ENCODE measurements at places on chromosomes 2 and 18.

DNA sequence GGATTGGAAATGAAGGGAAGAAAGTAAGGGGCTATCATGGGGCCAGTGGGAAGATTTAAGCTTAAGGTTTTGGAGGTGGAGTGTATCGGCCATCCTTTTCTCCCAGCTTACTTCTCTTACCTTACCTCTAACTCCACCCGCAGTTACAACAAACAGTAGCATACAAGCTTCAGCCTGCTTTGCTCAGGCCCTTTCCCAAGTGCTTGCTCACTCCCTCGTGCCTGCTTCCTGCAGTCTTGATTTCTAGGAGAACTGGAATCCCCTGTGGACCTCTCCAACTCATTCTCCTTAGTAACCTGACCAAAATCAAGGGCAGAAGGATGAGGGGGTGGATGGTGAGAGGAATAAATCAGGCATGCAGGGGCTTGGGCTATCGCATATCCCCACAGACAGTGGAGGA, 5.8 kb upstream of the LYG2 start:
- DNase-seq = no peak

- DNase-seq = no peak
These were observed 69.7 kb downstream of the DCC start for GRCh38 chr18:52409727-52410126.

DNA sequence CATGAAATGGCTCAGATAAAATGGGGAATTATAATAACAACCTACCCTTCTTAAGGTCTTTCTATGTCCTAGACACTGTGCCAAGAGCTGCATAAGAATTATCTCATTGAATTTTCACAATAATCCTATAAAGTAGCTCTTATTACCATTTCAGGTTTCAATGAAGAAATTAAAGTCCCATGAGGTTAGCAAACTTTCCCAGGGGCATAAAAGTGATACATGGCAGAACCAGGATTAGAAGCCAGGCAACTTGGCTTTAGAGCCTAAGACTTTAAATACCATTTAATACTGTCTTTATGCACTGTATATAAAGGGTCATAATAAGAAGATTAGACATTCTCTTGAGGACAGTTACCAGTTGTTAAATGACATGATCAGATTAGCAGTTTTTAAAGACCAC, 130.1 kb downstream of the GCA start:
- DNase-seq = no peak

DNA sequence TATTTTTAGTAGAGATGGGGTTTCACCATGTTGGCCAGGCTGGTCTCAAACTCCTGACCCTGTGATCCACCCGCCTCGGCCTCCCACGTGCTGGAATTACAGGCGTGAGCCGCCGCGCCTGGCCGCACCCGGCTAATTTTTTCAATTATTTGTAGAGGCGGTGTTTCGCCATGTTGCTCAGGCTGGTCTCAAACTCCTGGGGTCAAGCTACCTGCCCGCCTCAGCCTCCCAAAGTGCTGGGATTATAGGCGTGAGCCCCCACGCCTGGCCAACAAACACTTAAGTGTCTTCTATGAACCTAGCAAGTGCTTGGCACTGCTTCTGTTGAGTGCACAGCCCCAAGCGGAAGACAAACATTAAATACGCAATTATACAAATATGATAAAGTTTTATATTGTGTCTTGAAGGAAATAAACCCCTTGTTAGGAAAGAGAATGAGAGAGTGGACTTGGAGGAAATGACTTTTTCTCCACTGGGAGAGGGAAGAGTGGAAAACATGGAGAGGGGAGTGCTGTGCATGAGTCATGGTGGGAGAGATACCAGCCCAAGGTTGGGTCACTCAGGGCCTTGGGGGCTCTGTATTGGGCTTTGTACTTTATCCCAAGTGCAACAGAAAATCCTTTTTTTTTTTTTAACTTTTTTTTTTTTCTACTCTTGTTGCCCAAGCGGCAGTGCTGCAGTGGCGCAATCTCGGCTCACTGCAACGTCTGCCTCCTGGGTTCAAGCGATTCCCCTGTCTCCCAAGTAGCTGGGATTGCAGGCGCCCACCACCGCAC, 41.4 kb upstream of the ACTR2 start:
- no peak for DNase-seq

DNA sequence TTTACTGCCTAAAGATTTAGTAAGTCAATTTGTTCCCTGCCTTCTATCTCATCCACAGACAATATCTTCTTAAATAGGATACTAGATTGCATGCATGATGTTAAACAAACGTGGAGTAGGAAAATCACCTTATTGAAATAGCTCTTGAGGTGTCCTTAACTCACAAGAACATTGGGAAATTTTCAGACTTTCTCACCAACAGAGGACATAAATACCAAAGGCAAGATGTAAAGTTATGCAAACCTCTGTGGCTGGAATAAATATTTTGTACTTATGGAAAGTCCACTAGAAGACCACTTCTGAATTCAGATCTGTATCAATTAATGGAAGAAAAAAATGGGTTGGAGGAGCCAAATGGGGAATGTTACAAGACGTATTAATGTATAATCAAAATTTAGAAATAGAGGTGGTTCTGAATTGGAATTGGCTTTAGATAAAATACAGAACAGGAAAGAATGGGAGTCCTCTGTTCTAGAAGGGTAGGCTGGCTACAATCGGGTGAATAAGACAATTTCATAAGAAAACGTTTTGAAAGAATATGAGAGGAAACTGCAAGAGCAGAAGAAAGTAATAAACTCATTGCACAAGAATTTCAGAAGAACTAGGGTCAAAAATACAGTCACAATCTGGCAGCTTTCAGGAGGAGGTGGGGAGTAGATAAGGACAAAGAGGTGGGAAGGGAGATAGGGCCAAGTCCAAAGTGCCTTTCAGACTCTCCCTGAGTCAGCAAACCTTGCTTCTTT, 69.3 kb upstream of the FN1 start:
- no peak for DNase-seq

- DNase-seq = no peak
These were observed 863.2 kb downstream of the SUCLG1 start for GRCh38 chr2:83595926-83596325.

DNA sequence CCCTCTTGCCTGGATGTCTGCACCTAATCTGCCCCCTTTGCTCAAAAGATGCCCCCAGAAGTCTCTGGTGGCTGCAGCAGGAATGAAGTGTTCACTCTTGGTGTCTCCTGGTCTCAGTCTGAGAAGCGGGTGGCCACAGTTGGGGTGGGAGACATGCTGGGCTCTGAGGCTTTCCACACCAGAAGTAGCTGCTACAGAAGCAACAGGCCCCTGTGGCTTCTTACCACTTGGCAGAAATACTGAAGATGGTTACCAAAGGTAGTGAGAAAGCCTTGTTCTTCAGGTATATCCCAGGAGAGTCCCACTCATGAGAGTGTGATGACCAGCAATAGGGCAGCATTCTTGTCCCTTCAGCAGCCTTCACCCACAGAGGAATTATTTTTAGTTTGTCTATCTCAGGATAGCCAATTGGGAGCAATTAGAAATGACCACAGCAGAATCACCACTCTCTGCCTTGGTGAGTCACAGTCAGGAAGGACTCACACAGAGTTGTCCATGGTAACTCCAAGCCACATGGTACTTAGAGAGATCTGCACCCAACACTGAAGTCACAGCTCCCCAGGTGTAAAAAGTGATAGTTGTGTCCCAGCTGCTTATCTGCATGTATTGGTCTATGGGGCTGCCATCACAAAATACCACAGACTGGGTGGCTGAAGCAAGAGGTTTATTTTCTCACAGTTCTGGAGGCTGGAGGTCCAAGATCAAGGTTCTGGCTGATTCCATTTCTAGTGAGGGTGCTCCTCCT, 169.8 kb upstream of the ID2 start:
- DNase-seq = no peak

DNA sequence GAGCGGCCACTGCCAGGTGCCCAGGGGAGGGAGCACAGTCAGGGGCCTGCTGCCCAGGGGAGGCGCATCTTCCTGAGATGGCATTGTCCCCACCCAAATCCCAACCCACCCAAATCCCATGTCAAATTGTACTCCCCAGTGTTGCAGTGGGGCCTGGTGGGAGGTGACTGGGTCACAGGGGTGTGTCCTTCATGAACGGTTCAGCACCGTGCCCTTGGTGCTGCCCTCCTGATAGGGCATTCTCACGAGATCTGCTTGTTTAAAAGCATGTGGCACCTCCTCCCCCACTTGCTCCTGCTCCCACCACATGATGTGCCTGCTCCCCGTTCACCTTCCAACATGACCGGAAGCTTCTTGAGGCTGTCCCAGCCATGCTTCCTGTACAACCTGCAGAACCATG, 27.6 kb downstream of the ANKMY1 start:
- no peak for DNase-seq

GRCh38 chr2:74858281-74858680, 24.4 kb downstream of the HK2 start:
- DNase-seq = no peak

GRCh38 chr2:37973615-37974353, 48.7 kb downstream of the RMDN2 start:
- DNase-seq = no peak

DNA sequence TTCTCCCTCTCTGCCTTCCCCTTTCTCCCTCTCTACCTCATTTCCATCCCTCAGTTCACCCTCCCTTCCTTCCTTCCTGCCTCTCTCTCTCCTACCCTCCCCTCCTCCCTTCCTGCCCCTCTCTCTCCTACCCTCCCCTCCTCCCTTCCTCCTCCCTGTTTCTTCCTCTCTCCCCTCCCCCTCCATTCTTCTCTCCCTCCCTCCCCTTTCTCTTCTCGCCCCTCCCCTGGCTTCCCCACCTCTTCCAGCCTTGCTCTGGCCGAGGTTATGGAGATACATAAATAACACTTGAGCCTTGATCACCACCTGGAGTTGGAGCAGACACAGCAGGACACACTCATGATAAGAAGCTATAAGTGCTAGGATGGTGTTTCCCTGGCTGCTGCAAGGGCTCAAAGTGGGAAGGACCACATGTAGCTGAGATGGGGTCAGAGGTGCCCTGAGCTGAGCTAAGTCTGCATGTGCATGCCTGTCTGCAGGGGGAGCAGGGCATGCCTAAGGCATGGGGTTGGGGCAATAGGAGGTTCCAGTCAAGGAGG, 326.1 kb upstream of the HS6ST1 start:
- DNase-seq = no peak

- no peak for DNase-seq
These were observed 18.5 kb downstream of the MBD2 start for GRCh38 chr18:54205959-54206358.

DNA sequence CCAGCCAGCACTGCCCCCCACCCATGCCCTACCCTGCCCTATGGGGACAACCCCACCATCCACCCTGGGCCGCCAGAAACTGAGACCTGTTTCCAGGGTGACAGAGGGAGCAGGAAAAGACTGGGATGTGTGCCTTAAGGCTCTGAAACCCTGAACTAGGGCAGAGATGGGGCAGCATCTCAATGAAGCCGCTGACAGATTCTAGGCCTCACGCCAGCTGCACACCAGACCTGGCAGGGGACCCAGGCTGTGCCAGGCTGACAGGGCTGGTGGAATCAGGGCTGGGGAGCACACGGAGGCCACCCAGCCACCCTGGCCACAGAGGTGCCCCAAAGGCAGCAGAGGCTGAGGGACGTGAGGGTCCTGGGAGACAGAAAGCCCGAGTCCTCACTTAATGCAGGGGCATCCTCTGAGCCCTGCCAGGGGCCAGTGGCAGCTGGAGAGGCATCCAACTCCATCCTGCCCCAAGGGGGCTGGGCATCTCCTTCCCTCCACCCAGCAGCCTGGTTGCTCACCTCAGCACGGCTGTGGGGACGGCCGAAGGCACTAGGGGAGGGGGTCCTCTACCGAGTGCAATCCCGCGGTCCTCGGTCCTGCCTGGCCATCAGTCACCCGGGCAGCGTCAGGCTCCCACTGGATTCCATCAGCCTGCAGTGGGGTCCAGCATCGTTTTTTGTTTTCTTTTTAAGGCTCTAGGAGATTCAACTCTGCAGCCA, 169.2 kb downstream of the ZFP36L2 start:
- no peak for DNase-seq

- DNase-seq = no peak
These were observed 1.1 kb downstream of the TRABD2A start for GRCh38 chr2:84879584-84880394.

DNA sequence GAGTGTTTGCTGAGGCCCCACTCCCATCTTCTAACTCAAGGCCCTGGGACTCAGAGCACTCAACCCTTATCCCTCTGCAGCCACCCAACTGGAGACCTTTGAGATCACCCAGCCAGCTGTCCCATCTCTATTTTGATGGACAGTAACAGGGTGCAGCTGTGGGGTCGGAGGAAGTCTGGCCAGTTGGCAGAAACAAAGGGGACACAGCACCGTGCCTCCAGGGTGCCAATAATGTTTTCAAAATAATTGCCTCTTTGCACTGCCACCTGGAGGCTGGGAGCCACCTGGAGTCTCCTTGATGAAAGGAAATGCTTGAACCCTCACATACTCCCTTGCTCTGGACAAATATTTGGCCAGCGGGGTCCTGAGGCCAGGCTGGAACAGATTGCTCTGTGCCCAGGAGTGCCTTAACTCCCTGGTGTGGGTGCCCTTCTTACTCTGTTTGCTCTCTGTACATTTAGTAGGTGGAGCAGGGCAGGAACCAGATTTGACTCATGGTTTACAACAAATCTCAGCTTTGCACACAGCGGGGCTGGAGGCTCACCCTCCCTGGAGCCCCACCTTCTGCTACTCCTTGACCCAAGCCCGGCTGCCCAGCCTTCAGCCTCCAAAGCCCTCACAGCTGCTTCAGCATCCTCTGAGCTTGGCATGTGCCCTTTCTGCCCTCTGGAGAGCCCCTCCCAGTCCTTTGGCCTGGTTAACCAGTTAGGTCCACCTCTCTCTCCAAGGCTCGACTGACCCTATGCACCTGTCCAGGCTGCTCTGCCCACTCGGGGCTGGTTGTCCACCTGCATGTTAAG, 17.2 kb downstream of the MAL start:
- no peak for DNase-seq

DNA sequence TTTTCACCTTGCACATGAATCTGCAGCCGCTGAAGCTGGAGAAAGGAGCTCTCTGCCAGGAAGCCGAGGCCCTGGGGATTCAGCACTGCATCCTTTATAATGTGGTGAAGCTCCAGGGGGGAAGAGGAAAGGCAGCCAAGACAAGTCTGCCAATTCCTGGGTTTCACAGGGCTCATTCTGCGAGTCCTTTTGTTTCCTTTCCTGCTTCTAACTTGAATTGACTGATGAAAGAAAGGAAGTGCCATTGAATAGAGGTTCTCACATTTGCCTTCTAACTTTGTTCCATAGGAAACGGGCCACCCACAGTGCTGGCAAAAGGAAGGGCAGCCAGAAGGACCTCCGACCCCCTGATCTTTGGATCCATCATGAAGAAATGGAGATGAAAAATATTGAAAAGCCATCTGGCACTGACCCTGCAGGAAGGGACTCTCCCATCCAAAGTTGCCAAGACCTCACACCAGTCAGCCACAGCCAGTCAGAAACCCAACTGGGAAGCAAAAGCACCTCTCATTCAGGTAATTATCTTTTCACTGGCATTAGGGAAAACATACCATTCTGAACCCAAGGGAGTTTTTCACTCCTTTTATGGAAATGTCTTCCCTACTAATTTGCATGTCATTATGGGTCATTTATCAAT, 765.4 kb downstream of the MBD2 start:
- no peak for DNase-seq

GRCh38 chr2:16261071-16261470, 320.7 kb downstream of the MYCN start:
- no peak for DNase-seq

All from SW 1271 (cell line).